ENCODE measurements at places on chromosomes 4 and X.
A peak's percentile ranks its signal among the peaks of the same experiment; 100 is the strongest.

DNA sequence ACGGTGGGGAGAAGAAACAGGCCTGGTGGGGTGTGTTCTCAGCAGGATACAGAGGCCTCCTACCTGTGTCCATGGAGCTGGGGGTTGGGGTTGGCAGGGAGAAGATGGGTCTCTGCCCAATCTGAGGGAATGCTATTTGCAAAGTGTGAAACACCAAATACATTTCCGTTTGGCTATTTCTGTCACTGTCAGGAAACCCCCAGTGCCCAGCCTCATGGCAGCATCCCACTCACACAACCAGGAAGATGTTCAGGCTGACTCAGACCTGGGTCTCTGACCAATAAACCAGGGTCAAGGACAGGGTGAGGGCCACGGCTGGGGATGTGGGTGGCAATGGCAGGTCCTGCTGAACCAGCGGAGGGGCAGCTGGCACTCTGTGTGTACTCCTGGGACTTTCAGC lies 41.3 kb downstream of the BCOR start:
- no peak for DNase-seq

GRCh38 chr4:108034565-108034964 lies 44.9 kb downstream of the HADH start:
- no peak for DNase-seq

DNA sequence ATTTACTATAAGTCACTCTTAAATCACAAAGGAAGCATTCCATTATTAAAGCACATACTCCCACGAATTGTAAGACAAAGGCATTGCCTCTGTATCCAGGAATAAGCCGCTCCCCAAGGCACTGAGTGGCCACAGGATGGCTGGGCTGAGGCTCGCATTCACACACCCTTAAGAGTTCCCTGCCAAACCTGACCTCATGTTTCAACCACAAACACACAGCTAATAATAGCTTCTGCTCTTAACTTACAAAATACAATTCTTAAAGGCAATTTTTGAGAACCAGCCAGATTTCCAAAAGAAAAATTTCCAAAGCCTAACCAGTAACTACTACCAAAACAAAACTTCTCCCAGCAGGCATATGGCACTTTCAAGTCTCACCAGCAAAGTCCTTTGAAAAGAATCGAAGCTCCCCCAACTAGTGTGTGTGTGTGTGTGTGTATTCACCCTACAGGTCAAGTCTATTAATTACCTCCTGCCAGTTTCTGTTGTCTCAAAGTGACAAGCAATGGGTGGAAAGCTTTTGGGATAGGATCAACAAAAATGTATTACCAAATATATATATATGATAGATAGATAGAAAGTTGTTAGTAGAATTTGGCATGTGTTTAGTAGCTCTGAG lies 36.0 kb downstream of the ARHGAP6 start:
- peak; percentile 21 for DNase-seq

- DNase-seq, result no peak
Measured at GRCh38 chr4:13829457-13829856, 201.9 kb upstream of the BOD1L1 start.

GRCh38 chr4:142064181-142064580 lies 427.8 kb downstream of the IL15 start:
- DNase-seq, result no peak

Data from fibroblast of the conjunctiva (primary cell).